ENCODE measurements at places on chromosomes 12 and 14.

GRCh38 chr12:18275981-18276380 is 14.7 kb downstream of the PIK3C2G start:
- no peak for DNase-seq

DNA sequence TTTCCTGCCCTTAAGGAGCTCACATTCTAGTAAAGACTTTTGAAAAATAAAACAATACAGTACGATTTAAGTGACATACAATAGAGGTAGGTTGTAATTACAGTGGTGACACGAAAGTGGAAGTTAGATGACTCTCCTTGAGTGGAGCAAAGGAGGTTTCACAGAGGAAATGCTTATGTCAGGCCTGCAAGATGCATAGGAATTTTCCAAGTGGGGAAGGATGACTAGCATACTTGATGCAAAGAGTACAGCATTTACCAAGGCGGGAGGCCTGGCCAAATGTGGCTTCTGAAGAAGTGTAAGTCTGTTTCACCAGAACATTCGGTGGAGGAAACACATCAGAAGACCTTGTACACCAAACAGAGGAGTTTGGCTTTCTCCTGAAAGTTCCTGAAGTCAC is 55.2 kb downstream of the ERO1A start:
- DNase-seq, result no peak

- DNase-seq, result no peak
Measured at GRCh38 chr12:65155784-65156183, 13.6 kb upstream of the LEMD3 start.

- no peak for DNase-seq
Measured at GRCh38 chr12:64080319-64081007, 141.6 kb downstream of the KICS2 start.

- DNase-seq, result no peak
Measured at GRCh38 chr12:16119618-16120415, 157.7 kb downstream of the SLC15A5 start.

GRCh38 chr12:58580095-58580494 is 340.2 kb downstream of the LRIG3 start:
- DNase-seq, result no peak

- no peak for DNase-seq
Measured at GRCh38 chr12:3596703-3597415, 105.9 kb downstream of the PRMT8 start.

DNA sequence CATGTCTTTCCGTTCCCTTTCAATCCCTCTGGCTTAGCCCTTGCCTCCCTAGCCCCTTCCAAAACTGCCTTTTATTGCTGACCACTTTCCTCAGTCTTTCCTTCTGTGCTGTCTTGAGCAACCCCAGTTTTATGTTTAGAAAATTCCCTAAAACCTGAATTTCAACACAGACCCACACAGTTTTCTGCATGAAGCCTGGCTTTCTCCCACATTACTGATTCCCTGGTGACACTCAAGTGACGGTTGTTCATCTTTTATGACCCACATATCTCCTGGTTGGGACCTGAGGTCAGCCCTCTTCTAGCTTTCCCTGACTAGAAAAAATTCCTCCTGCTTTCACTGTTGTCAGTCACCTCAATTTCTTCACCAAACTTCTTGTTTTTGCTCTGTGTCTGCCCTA is 21.0 kb downstream of the FGD4 start:
- no peak for DNase-seq

DNA sequence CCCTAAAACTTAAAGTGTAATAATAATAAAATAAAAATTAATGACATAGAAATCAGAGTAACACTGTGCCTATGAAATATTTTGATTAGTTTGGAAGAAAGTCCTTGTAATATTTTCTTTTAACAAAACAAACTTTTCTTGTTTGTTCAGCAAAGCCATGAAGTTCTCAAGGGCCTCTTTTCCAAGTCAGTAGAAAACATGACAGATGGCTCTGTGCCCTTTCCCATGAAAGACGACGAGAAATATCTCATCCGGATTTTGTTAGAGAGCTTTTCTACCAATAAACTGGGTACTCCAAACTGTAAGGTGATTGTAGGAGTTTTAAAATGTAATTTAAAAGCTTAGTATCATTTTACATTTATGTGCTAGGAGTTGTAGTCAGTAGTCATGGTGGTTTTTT is 54.5 kb upstream of the ASPG start:
- no peak for DNase-seq

DNA sequence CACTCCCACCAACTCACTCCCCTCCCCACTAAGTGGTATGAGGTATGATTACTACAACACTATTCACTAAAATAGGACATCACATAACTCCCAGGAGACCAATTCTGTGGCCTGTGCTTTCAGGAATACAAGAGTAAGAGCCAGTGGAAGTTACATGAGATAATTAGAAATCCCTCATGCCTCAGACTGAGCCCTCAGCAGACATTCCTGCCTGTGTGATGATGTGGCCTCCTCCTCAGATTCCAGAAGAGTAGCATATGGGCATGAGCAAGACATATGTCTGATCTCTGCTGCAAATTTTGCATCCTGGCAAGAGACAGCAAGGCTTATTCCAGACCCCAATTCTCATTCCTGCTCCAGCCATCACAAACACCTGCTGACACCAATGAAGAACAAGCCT is 46.0 kb upstream of the BMP4 start:
- DNase-seq, result no peak

GRCh38 chr12:67593041-67593440 is 55.5 kb upstream of the DYRK2 start:
- DNase-seq, result no peak

- DNase-seq, result no peak
Measured at GRCh38 chr12:59432057-59432456, 163.8 kb upstream of the SLC16A7 start.

DNA sequence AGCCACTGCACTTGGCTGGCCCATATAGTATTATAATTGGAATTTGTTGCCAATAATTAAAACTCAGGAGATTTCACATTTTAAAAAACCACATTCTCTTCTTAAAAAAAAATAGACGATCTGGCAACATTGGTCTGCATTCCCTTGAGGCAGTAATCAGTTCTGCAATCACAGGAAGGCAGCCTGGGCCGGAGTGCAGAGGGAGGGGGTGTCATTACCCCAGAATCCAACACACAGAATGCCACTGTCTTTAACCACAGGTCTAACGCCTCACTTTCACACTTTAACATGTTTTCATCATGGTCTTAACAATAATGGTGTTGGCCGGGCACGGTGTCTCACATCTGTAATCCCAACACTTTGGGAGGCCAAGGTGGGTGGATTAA is 100.1 kb downstream of the SCARB1 start:
- DNase-seq, result no peak

Measured in activated naive CD4-positive, alpha-beta T cell treated with Interleukin-2 at 50 U/mL for 16 hours (primary cell).